ENCODE measurements at places on chromosomes 6 and 20.

DNA sequence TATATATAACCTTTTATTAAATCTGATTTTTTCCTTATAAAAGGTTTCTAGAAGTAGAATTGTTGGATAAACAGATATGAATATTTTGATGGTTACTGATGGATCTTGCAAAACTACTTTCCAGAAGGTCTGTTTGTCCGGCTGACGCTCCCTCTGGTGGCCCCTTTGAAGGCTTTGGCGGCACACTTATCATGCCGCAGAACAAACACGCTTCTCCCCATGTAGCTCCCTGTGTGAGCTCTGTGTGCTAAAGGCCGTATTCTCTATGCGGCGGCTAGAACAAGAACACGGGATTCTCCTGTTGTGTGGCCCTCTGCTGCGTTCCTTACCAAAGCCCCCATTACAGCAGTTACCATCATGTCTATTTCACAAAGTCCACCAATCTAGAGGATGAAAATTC is 30.0 kb downstream of the PPP1R3G start:
- no peak for DNase-seq

GRCh38 chr6:9982215-9982614 is 432.7 kb downstream of the TFAP2A start:
- no peak for DNase-seq

- no peak for DNase-seq
These were observed 164.6 kb downstream of the MTFR2 start for GRCh38 chr6:136085370-136086115.

GRCh38 chr6:81063891-81064290 is 688.6 kb downstream of the TENT5A start:
- no peak for DNase-seq

- DNase-seq: no peak
These were observed 88.0 kb downstream of the EDN3 start for GRCh38 chr20:59388402-59388801.

GRCh38 chr6:44265007-44265721 is at the start of gene NFKBIE:
Gene NFKBIE, minus strand, starts transcription at chr6:44265551. Its CDS starts 205 bp downstream, at chr6:44265346.
- DNase-seq: peak; percentile 90

GRCh38 chr6:53878808-53879207 is 84.0 kb downstream of the LRRC1 start:
- DNase-seq: no peak

DNA sequence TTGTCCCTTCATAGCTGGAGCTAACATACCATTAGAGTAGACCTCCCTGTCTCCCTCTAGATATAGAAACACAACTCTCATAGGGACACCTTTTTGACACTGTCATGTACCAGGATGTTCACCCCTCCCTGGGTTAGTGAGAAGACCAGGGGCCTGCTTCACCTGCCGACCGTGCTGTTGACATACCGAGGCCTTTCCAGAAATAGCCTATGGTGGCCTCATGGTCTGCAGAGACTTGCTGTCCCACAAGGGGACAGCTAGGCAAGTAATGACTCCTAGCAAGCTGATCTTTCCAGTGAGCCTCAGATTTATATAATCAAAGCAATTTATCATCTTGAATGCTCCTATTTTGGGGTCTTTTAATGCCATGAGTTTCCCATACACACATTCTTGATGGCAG is 15.0 kb downstream of the ZDHHC14 start:
- no peak for DNase-seq

DNA sequence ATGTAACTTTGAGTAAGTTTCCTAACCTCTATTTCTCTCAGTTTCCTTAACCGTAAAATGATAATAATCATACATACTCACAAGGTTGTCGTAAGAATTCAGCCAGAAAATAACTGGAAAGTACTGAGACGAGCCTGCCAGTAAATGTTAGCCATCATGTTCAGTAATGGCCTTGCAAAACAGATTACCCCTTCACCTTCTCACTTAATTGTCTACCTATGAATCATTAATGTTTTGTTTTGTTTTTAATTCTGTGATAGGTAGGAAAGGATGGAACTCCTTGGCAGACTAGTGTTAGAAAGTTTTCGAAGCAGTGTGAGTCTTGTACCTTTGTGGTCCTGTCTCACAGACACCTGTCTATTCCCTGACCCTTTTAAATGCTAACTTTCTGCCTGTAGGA is 50.6 kb downstream of the MAPK14 start:
- no peak for DNase-seq

GRCh38 chr20:60137657-60138245 is 179.5 kb downstream of the CDH26 start:
- DNase-seq: no peak

GRCh38 chr6:109292983-109293586 is 89.2 kb downstream of the CD164 start:
- no peak for DNase-seq

DNA sequence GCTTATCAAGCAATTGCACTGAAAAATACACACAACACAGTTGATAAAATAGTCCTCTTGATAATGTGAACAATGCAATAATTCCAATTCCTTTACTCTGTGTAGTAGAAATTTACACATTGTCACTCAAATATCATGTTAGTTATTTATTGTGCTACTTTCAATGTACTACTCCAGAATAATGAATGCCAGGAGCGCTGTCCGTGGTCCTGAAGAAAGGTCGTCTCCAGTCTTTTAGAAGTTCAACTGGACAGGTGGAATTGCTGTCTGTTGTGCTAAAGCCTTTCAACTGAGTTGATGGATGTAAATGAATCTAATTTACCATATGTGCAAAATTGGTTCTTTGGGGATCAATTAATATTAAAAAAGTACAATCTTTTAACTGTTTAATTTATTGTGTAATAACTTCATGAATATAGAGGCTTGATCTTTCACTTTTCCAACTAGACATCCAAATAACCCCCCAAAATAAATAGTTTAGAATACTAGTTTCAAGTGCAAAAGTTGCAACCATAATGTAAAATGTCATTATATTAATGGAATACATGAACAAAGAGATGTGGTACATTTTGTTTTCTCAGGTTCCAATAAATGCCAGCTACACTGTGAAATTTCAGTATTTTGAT is 3.2 kb downstream of the GRIK2 start:
- DNase-seq: no peak

- no peak for DNase-seq
These were observed 21.7 kb upstream of the MYLIP start for GRCh38 chr6:16106991-16107787.

GRCh38 chr6:85348643-85349042 is 101.2 kb upstream of the NT5E start:
- no peak for DNase-seq

- DNase-seq: no peak
These were observed 27.9 kb downstream of the FAM83B start for GRCh38 chr6:54874349-54875048.

DNA sequence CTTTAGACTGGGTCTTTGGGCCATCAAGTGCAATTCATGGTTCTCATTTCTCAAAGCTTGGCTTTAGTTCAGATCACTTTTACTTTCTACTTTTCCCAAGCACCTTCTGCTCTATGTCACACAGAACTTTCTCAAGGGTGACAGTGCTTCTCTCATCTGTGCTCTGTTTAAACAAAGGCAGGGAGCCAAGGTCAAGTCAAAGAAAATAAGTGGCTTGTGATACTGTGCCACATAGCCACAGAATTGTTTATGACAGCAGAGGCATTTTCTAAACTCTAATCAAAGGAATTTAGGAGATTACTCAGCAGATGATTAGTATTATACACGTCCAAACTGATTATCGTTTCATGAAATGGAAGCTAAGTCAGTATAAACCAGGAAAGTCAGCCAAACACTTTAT is 348.0 kb downstream of the HDGFL1 start:
- no peak for DNase-seq

- no peak for DNase-seq
These were observed 37.0 kb upstream of the PRL start for GRCh38 chr6:22333802-22334201.

DNA sequence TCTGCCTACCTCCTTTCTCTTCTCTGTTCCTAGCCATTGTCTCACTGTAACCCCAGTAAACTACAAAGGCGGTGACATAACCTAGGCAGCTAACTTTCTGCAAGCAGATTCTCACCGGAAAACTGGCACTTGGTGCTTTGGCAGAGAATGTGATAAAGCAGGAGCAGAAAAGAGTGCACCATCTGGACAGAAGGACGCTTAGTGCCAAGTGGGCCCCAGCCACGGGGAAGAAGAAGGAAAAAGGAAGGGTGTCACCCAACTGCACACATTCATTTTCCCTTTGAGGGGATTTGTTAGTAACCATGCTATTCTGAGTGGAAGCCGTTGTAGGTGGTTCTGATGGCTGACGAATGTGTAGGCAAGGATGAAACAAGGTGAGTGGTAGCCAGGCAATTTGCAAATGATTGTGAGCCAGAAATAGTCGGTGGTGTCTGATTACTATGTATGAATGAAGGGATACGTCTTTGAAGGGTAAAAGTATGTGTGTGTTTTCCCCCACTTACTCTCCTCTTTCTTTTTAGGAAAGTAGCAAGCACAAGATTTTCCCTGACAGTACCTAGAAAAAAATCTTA is 148.3 kb upstream of the STXBP5 start:
- no peak for DNase-seq

- DNase-seq: no peak
These were observed 27.8 kb downstream of the VAPB start for GRCh38 chr20:58416835-58417234.

GRCh38 chr6:107917451-107918375 is 40.3 kb downstream of the SEC63 start:
- no peak for DNase-seq

- no peak for DNase-seq
These were observed 77.9 kb upstream of the TOX2 start for GRCh38 chr20:43836790-43837189.

DNA sequence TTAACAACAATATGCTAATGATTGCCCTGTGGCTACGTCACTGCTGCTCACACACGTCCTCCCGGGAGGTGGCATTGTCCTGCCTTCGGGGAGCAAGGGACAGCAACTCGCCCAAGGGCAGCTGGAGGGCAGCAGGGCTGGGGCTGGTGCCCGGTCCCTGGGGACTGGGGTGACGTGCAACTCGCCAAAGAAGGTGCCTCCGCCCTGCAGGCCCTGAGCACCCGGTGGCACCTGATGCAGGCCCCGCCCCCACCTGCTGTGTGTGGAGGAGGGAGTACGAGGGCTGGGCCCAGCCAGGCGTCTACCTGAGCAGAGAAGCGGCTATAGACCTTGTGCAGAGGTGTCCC is 64.8 kb upstream of the SLCO4A1 start:
- no peak for DNase-seq

- peak; percentile 30 for DNase-seq
These were observed 139.7 kb downstream of the PRDM13 start for GRCh38 chr6:99746261-99746895.

- no peak for DNase-seq
These were observed 580.7 kb downstream of the MAFB start for GRCh38 chr20:40108321-40108720.

DNA sequence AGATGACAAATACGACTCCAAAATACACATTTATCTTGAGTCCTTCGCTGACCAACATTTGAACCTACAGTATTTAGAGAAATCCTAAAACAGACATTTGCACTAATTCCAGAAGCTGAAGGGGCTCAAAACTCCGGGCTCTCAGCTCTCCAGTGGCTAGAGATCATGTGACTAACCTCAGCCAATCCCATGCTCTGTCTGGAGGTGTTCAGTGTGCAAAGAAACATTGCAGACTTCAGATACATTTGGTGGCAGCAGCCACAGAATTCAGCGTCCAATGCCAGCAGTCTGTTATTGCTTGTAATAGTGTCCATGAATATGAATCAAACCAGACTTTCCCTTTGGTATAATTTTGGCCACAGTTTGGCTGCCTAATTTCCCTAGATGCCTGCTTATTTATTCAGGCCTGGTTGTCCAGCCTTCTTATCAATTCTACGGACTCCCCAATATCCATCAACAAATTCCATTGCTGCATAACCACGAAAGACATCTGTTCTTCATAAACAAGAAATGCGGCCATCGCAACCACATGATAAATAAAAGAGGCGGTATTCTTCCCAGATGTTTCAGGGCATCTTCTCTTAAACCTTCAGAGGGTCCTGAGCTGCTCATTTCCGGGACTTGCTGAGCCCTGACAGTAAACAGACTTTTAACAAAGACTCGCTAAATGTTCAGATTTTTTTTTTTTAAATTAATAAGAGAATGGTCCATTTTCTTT is 14.5 kb upstream of the CYP24A1 start:
- no peak for DNase-seq

DNA sequence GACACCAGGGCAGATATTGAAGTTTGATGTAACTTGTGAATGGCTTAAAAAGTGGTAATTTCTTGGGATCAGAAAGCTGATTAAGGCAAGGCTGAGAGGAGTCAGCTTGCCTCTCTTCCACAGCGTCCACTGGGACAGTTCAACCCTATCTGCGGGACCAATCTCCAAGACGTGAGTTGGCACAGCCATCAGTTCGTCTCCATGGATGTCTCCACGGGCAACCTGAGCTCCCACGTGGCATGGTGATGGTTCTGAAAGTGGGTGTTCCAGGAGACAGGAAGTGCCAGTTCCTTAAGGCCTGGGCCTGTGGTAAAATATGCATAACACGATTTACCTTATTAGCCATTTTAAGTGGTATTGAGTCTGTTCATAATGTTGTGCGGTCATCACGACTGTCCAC is 67.9 kb upstream of the BHLHE23 start:
- no peak for DNase-seq

- DNase-seq: no peak
These were observed 57.4 kb downstream of the SLC24A3 start for GRCh38 chr20:19269737-19270340.

DNA sequence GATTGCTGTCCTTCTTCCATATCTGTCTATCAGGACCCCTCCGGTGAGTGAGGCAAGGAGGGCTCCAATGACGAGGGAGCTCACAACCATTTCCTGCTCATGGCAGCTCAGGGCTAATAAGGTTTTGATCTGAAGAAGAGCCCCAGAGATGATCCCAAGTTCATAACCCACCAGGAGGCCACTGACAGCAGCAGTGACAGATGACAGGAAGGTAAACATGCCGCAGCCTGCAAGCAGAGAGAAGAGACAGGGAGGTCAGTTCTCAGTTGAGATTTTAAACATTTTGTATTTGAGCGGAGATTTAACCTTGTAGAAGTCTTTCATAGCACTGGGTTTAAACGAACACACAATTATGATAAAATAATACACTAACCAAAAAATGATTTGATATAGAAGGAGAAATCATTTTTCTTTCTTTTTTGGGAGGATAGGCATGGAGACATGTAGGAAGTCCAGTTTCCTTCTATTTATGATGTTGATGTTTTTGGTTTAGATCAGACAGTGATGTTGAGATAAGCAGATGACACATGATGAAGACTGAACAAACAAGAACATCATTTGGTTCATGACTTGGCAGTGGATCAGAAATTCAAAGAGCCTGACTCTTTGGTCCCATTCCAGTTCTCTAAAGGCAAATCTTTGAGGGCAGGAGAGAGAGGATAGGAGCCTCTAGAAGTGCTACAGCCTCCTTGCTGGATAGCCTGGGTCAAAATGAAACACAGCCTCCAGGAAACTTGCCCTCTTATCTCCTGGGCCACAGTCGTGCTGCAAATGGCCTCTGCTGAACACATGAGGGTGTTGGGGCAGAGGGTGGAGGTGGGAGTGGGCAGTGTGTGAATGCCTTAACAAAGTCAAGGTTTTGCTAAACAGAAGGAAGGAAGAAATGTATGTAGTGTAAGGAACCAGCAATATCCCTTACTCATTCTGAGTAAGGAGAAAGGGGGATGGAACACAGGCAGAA is 22.6 kb downstream of the SLC2A12 start:
- no peak for DNase-seq

- DNase-seq: no peak
These were observed 39.4 kb upstream of the SPDEF start for GRCh38 chr6:34595332-34596184.
